ENCODE measurements at places on chromosomes 4 and X.

GRCh38 chrX:15014281-15014680 is 141.1 kb downstream of the MOSPD2 start:
- no peak for DNase-seq

DNA sequence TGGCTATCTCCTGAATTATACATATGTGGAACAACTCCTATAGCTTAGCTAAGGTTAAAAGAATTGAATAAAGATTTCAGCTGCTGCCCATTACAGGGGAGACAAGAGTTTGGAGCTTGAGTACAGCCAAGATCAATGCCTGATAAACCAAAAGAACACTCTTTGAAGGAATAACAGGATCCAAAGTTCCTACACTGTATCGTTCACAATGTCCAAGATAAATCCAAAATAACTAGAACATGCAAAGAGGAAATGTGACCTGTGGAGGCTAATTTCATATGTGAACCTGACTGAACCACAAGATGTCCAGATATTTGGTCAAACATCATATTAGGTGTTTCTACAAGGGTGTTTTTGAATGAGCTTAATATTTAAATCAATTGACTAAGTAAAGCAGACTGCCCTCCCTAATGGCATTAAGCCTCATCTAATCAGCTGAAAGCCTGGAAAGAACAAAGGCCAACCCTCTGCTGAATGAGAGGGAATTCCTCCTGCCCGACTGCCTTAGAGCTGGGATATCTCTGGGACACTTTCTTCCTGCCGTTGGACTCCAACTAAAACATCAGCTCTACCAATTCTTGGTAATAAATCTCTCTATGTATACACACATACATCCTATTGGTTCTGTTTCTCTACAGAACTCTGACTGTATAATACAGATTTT is 19.2 kb downstream of the RFC1 start:
- DNase-seq = no peak

DNA sequence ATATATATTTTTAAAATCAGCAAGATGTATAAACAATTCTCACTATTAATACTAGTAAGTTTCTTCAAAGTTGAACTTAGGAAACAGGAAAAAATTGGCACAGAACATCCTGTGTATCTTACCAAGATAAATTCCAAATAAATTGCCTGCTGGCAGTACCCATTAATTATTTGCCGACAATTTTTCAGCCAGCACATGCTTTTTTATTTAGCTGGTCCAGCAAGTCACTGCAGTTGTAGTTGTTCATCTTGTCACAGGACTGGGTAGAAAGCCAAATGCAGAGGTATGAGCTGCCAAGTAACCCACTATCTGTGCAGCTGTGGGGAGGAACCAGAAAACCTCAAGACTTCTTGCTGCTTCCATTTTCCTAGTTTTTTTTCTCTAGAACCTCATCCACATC is 113.4 kb downstream of the PACRGL start:
- DNase-seq = no peak

DNA sequence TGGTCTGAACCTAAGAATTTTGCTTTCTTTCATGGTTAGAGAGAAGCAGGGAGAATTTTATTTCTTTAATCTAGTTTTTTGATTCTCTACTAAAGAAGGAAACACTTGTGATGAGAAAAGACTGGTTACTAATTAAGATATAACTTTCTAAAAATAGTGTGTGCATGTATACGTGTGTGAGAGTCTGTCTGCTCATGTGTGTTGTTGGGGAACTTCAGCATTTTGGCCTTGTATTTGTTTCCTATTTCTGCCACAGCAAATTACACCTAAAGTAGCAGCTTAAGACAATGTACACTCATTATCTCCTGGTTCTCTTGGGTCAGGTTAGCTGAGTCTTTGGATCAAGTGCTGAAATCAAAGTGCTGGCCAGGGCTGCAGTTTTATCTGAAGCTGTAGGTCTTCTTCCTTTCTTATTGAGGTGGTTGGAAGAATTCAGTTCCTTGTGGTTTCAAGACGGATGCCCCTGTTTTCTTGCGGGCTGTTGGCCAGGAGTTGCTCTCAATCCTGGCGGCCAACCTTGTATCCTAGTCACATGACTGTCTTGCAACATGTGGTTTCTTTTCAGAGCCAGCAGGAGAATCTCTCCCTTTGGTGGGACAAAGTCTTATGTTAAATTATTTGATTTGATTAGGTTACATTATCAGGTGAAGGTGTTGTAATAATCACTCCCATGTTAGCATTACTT is 188.4 kb upstream of the CLNK start:
- DNase-seq = no peak

- no peak for DNase-seq
Observed at GRCh38 chr4:147843162-147843561, 111.3 kb downstream of the ARHGAP10 start.

- no peak for DNase-seq
Observed at GRCh38 chr4:160091631-160092030, 988.8 kb downstream of the RAPGEF2 start.

GRCh38 chr4:123399627-123400358 is 3.2 kb downstream of the SPRY1 start:
- no peak for DNase-seq

DNA sequence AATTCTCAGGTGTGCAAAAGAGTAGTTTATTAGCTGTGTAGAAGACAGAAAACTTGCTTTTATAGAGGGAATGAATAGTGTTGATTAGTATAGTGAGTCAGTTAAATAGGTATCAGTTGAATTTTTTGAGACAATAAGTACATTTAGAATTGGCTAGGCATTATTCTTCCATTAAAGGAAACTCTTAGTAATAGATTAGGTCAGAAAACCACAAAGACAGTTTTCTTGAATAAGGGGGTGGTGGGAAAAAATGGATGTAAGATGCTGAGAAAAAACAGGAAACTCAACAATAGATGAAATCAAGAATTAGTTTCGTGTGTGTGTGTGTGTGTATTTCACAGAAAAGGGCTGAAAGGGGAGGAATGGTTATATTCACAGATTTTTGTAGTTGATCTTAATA is 16.8 kb downstream of the CD38 start:
- no peak for DNase-seq

- no peak for DNase-seq
Observed at GRCh38 chrX:19839770-19840254, 47.6 kb downstream of the SH3KBP1 start.

- no peak for DNase-seq
Observed at GRCh38 chr4:15244354-15244753, 183.5 kb upstream of the C1QTNF7 start.

DNA sequence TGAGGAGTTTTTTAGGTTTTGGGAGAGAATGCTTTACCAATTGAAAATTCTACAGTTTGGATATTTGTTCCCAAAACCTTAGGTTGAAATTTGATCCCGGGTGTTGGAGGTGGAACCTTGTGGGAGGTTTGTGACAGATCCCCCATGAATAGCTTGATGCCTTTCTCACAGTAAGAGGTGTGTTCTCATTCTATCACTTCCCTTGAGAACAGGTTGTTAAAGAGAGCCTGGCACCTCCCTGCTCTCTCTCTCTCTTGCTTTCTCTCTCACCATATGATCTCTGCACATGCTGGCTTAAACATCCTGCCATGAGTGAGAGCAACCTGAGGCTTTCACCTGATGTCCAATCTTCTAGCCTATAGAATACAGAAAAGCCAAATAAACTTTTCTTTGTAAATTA is 1475.5 kb upstream of the AGA start:
- DNase-seq = no peak

DNA sequence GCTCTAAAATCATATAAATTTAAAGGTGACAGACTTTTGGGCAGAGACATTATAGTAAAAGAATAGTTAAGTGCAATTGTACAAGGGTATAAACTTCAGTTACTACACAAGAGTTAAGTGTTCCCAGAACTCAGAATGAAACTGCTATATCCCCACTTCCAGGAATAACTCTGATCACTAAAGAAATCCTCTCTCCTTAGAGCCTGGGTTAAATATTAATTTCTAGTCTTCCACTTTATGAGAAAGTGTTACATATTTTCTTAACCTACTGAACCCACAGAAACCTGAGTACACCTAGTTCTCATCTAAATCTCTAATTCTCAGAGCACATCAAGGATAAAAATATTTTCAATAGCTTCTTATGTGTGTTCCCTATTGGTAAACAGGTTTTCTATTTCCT is 99.1 kb upstream of the USP38 start:
- DNase-seq = no peak

DNA sequence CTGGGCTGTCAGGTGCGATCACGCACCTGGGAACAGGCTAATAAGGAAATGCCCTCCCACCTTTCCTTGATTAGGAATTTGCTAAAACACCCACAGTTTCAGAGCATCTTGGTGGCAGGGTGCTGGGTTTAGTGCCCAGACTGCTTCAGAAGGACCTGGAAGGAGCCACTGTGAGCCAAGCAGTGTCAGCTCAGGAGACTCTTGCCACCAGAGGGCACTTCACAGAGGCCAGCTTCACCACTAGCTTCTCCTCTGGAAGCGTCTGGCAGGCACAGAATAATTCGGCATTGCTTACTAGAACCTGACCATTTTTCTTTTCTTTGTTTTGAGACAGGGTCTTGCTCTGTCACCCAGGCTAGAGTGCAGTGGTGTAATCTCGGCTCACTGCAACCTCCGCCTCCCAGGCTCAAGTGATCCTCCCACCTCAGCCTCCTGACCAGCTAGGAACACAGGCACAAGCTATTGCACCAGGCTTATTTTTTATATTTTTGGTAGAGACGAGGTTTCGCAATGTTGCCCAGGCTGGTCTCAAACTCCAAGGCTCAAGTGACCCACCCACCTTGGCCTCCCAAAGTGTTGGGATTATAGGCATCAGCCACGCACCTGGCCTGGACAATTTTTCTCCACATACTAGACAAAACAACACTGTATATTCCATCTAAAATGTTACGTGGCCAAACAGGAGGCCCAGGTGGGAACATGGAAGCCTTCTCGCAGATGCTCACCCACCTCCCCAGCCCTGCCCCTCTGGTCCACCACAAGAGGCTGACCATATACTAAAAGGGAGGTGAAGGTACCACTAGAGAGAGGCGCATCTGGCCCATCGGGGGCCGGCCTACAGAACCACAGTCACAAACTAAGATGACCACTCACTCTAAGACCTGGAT is 14.1 kb downstream of the NOP14 start:
- no peak for DNase-seq

GRCh38 chrX:110985470-110985869 is 110.5 kb upstream of the PAK3 start:
- DNase-seq = no peak

- DNase-seq = no peak
Observed at GRCh38 chr4:168522356-168522755, 25.5 kb downstream of the PALLD start.

GRCh38 chr4:172815499-172816164 is 353.0 kb upstream of the GALNT7 start:
- no peak for DNase-seq

DNA sequence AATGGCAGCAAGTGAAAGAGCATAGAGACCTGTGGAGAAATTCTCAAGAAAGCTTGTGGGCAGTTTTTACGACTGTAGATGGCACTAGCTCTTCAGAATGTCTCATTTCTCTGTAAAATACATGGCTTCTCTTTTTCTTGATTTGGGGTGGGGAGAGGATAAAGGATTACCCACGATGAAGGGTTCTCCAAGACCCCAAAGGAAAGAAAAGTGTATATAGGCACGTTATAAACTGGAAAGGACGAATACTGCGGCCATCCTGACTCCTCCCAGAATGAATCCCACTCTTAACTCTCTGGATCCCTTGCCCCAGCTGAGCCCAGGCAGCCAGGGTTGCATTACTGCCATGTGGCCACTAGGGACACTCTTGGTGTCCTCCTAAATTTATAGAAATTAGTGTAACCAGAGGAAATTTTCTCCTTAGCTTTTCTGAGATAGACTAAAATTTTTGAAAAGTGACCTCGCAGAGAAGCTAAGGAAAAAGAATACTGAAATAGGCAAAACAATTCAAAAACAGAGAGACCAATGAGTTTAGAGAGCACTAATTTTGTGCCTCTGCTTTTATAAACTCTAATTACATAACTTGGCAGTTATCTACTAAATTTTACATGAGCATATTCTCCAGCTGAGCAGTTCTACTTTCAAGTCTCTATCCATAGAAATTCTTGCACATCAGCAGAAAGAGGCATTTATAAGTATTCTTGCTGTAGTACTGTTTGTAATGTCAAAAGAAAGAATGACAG is 37.8 kb upstream of the PCDH19 start:
- DNase-seq = no peak

DNA sequence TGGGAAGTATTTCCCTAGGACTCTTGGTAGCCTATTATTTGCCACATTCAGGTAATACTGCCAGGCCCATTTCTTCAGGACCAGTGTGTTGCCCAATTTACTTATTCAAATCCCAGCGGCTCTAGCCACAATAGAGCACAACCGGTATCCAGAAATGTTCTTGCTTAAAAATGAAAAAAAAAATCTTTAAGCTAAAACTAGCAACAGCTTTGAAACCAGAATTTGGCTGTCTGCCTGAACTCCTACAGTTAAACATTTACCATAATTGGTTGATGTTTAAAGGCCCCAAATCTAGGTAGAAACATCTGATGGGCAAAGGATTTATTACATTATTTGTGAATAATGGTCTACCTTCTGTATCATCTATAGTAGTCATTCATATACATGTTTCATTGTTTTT is 930 bp upstream of the SLITRK4 start:
- DNase-seq = no peak

- DNase-seq = no peak
Observed at GRCh38 chr4:112203593-112203992, 28.0 kb upstream of the AP1AR start.

DNA sequence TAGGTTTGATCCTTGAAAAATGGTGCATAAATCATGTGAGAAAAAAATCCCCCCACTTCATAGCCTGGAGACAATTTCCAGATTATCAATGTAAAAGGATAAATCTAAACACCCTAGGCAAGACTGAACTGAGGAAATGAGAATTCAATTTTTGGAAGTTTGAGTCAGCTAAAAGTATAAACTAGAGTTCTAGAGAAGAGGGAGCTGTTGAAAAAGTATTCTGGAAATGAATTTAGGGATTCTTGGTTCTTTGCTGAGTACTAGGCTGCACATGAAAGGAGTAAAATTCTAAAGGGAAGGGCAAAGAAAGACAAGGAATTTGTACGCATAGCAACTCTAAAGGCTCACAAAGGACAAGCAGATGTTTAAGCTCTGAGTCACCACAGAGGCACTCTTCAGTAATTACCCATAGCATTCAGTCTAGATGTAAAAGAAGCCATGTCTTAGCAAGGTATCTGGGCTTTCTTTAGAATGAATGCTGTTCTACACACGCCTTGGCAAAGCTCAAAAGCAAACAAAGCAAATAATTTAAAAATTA is 896.5 kb downstream of the PDHA2 start:
- DNase-seq = no peak

DNA sequence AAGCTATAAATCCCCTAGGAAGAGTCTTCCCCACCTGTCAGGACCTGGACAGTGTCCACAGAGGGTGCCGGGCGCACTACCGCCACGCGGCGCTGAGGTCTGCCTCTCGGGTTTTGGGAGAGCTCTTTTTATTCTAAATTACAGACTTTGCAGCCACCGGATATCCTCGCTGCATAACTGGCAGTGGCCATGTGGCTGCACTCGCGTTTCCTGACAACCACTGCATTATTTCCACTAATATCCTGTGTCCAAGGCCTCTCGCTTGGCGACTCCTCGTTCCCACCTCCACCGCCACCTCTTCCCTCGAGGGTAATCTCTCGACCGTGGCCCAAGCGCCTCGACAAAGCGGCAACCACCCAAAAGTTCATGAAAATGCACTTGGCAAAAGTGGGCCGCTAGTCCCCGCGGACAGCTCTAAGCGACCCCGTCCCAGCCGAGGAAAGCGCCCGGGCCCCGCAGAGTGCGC is 512 bp upstream of the TMEM131L start:
- no peak for DNase-seq
